ENCODE measurements at places on chromosomes 3 and 15.
A peak's percentile ranks its signal among the peaks of the same experiment; 100 is the strongest.

- DNase-seq, result no peak
These were observed 625.7 kb upstream of the LMCD1 start for GRCh38 chr3:7875925-7876324.

DNA sequence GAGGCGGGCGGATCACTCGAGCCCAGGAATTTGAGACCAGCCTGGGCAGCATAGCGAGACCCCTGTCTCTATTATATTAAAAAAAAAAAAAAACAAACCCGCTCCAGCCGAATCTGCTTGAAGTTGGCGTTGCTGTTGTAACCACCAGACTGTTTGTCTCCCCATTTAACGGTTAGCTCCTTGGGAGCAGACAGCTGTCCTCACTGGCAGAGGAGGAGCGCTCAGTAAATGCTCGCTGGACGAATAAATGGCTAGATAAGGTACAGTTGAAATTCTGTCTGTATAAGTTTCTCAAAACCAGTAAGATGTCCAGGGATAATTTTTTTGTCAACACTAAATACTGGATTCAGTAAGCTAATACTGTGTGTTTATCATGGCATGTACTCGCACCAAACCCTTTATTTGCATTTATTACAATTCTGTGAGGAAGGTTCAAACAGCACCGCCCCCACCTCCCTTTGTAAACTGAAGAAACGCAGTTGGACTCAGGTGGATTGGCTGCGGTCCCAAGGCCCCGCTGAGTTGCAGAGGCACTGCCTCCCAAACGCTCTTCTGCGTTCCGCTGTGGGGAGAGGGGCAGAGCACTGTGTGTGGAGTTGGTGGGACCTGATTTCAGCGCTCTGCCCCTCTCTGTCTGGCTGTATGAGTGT is 1.1 kb downstream of the RCCD1 start:
- peak; percentile 12 for DNase-seq

DNA sequence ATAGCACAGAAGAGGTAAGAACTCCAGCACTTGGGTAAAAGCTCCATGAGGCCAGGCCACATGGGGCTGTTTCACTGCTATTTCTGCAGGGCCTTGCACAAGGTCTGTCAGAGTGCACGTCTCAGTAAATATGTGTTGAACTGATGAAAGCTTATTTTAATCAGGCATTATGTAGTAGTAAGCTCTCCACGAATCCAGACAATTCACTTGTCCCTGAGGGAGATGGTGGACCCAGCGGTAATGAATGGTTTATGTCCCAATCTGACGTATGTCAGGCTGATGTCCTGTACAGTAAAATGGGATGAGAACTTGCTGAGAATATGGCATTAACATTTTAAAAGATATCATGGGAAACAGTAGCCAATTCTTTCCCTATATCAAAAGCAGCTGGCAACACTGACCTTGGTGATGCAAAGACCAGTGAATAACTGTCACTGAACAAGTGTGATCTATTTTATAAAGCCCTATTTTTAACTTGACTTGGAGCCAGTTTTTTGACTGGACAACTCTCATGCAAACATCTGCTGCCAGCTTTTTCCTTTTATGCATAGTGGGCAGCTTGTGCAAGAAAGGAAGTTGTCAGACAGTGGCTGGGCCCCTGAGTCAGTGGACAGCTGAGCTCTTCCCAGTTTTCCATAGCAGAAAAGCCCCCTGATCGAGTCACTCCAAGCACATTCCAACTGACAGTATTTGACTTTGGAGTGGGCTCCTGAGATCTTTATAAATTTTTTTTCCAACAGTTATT is 519.8 kb upstream of the MDFIC2 start:
- DNase-seq, result no peak

GRCh38 chr3:196772102-196772501 is 32.4 kb downstream of the PAK2 start:
- no peak for DNase-seq

DNA sequence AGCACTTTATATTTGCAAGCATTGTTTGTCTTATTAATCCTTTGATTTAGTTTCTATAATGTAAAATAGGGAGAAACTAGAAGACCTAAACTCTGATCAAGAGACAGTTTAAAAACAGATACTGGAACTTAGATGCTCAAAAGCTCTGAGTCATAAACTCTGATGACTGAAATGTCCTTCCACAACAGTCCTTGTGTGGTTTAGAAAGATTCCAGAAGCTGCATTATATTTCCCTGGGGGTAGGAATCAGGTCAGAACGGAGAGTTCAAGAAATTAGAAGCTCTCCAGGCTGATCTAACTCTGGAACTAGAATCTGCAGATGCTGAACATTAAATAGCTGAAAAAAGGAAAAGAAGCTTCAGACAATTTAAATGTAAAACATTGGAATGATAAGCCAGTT is 18.3 kb upstream of the ONECUT1 start:
- no peak for DNase-seq

DNA sequence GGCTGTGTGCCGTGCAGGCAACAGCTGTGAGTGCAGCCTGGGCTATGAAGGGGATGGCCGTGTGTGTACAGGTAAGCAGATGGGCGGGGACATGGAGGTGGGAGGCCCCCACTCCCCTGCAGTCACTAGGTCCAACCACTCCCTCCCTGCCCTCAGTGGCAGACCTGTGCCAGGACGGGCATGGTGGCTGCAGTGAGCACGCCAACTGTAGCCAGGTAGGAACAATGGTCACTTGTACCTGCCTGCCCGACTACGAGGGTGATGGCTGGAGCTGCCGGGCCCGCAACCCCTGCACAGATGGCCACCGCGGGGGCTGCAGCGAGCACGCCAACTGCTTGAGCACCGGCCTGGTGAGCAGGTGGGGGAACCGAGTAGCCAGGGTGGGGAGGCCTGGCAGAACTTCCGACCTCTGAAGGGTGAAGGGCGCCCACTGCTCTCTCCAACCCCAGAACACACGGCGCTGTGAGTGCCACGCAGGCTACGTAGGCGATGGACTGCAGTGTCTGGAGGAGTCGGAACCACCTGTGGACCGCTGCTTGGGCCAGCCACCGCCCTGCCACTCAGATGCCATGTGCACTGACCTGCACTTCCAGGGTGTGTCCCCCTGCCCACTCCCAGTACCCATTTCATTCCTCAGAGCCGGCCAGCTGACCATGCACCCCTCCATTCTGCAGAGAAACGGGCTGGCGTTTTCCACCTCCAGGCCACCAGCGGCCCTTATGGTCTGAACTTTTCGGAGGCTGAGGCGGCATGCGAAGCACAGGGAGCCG is 11.6 kb downstream of the NT5DC2 start:
- DNase-seq, result no peak

DNA sequence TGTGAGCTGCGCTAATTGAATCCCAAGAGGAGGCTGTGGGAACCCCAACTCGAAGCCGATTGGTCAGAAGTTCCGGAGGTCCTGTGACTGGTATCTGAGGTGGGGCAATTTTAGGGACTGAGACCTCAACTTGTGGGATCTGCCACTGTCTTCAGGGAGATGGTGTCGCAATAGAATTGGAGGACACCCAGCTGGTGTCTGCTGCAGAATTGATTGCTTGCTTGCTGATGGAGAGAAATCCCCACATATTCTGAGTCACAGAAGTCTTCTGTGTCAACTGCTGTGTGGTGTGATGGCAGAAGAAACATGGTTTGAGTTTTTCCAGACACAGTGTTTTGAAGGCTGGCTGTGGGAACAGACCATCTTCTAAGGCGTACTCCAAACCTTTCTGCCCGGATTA is 99.7 kb upstream of the PLXNA1 start:
- no peak for DNase-seq

GRCh38 chr3:193095366-193095765 is 145.7 kb upstream of the PLAAT1 start:
- peak; percentile 98 for DNase-seq

GRCh38 chr15:100515758-100516157 is 13.0 kb downstream of the CERS3 start:
- no peak for DNase-seq

All from NCI-H1105 treated with DMSO at 0.1 percent for 48 hours (cell line).